DMS79 (cell line): ENCODE measurements at places on chromosomes 12 and 14.

DNA sequence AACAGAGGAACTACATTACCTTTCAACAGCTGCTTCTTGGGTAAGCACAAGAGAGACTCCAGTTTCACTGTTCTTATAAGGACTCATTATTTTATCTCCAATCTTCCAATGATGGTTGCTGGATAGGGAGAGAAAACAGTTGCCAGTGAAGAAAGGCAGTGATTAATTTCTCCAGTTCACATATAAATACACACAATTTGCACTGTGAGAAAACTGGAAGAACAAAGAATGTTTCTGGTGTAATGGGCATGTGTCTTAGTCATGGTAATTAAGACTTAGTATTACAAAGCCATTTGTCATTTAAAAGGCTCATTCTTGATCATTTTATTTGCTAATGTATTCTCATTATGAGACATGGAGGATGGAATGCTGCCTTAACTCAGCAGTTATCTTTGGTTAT, 78.0 kb upstream of the FAR2 start:
- no peak for DNase-seq

GRCh38 chr12:7637615-7638014, 28.1 kb downstream of the APOBEC1 start:
- no peak for DNase-seq

DNA sequence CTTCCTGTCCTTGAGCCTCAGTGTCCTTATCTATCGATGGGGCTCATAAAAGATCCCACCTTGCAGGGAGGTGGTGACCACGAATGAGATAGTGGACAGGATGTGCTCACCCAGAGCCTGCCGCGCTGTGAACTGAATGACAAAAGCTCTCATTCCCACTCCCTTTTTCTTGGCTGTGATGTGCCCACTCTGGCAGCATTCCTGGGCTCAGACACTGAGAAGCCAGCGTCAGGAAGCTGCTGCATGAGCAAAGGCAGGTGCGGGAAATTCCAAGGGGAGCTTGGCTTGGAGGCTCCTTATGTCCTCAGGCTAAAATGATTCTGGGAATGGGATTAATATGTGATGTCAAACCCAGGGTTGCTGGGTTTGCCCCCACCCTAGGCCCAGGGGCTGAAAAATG, 61.6 kb downstream of the EFCAB11 start:
- no peak for DNase-seq

DNA sequence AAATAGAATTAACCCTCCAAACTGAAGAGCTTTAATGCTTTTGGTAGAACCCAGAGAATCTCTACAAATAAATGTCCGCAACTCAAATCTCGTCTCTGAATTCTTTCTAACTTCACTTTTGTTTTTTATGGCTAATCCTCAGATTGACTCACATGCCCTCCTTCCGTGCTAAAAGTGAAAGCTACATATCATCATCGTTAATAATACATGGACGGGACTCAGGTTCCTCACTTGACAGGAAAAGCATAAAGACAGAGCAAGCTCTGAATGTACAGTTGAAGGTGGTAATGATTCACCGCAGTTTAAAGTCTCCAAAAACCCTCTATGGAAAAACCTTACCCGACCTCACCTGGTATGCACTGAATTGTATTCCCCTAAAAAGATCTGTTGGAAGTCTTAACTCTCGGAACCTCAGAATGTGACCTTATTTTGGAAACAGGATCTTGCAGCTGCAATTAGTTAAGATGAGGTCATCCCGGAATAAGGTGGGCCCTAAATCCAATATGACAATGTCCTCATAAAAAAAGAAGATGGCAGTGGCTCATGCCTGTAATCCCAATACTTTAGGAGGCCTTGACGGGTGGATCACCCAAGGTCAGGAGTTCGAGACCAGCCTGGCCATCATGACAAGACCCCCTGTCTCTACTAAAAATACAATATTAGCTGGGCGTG, 147.4 kb upstream of the FOXN3 start:
- no peak for DNase-seq

DNA sequence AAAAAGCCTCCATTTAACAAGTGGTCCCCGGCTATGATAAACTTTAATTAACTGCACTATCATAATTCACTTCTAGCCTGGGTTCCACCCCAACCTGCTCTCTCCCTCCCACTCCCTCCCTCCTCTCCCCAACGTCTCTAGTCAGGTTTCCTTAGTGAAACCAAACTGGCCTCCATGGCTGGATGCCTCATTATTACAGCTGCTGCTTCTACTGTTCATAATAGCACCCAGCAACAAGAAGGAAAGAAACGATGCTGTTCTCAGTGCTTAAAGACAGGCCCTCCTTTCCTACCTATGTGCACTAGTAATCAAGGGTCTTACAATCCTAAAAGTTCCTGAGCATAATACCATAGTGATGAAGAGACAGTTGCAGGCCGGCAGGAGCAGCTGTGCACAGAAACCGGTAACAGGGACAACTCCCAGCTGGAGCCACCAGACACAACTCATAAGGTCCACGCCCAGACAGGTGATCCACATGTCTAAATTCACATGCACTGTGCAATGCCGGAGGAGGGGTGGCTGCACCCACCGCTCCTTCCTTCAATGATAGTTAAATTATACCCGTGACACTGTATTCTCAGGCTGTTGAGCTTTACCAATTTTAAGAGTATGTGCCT, 6.2 kb downstream of the IRF2BPL start:
- DNase-seq: no peak

- no peak for DNase-seq
These were observed 1.1 kb downstream of the ATXN2 start for GRCh38 chr12:111597831-111598636.

GRCh38 chr12:106586278-106586802, 3.5 kb downstream of the RFX4 start:
- no peak for DNase-seq

- no peak for DNase-seq
These were observed 1.5 kb upstream of the PRPF40B start for GRCh38 chr12:49621651-49622500.

- no peak for DNase-seq
These were observed 32.9 kb upstream of the TTC7B start for GRCh38 chr14:90848944-90849731.
